ENCODE measurements at places on chromosomes 3 and 15. TPM values are rescaled to one million over a fixed set of nuclear protein-coding genes. Genes with fewer than 3 reads are reported as not detected.

ZBTB20 gene
- total RNA-seq, result 62.0 TPM

OIP5 gene
- 0.19 TPM for total RNA-seq

IL17RB gene
- 0.47 TPM for total RNA-seq

CD86 gene
- 3.6 TPM for total RNA-seq

SLC30A4 gene
- total RNA-seq, result 2.8 TPM

TMEM266 gene
- not detected for total RNA-seq

- no peak for DNase-seq
- no peaks in the 10 kb centered on the region for H3K27me3 ChIP-seq
- H3K27ac ChIP-seq, result peak overlapping the region; percentile 71
- peaks cover 94% of the 10 kb centered on the region for H3K4me1 ChIP-seq
- H3K4me3 ChIP-seq, result no peak overlapping the region
- no peaks in the 10 kb centered on the region for H3K36me3 ChIP-seq
Observed at GRCh38 chr15:22956257-22956977, 23.8 kb downstream of the CYFIP1 start.

GRCh38 chr3:149441642-149442041 is 32.9 kb upstream of the TM4SF4 start:
- H3K27ac ChIP-seq, result no peak overlapping the region
- DNase-seq, result no peak
- peaks cover 7% of the 10 kb centered on the region for H3K4me1 ChIP-seq
- H3K27me3 ChIP-seq, result no peaks in the 10 kb centered on the region
- H3K4me3 ChIP-seq, result no peak overlapping the region

- no peaks in the 10 kb centered on the region for H3K36me3 ChIP-seq
- H3K4me3 ChIP-seq, result no peak overlapping the region
- H3K27me3 ChIP-seq, result no peaks in the 10 kb centered on the region
- peaks cover 17% of the 10 kb centered on the region for H3K4me1 ChIP-seq
- no peak overlapping the region for H3K27ac ChIP-seq
- no peak for DNase-seq
Observed at GRCh38 chr3:134057654-134058110, 28.0 kb upstream of the SLCO2A1 start.

GRCh38 chr3:105830836-105831235 is 38.0 kb downstream of the CBLB start:
- no peak overlapping the region for H3K4me3 ChIP-seq
- peaks cover 91% of the 10 kb centered on the region for H3K4me1 ChIP-seq
- DNase-seq, result no peak
- H3K27me3 ChIP-seq, result no peaks in the 10 kb centered on the region

DNA sequence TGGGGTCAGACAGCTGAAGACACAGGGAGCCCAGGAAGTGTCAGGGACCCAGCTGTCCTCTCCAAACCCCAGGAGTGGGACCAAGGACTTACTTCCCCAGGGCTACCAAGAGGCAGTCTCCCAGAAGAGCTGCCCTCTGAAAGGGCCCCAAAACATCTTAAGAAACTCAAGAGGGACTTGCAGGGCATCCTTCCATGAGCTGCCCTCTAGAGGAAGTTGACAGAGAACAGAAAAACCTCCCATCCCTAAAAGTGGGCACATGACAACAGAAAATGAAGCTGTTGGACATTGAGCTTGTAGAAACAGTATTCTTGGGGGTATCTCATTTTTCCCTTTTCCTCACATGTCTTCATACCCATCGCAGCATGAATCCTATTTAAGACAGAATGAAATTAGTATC is 58.9 kb downstream of the MECOM start:
- no peaks in the 10 kb centered on the region for H3K4me1 ChIP-seq
- H3K4me3 ChIP-seq, result no peak overlapping the region
- H3K36me3 ChIP-seq, result no peaks in the 10 kb centered on the region

- H3K36me3 ChIP-seq, result no peaks in the 10 kb centered on the region
- no peak overlapping the region for H3K4me3 ChIP-seq
- H3K4me1 ChIP-seq, result peaks cover 29% of the 10 kb centered on the region
- no peaks in the 10 kb centered on the region for H3K27me3 ChIP-seq
Observed at GRCh38 chr3:177420651-177421480, 223.6 kb upstream of the TBL1XR1 start.

GRCh38 chr3:156668073-156668763 is 6.2 kb upstream of the TIPARP start:
- no peak for DNase-seq
- no peaks in the 10 kb centered on the region for H3K36me3 ChIP-seq
- H3K27me3 ChIP-seq, result no peaks in the 10 kb centered on the region
- H3K4me1 ChIP-seq, result peaks cover 8% of the 10 kb centered on the region
- H3K27ac ChIP-seq, result no peak overlapping the region
- H3K4me3 ChIP-seq, result no peak overlapping the region

DNA sequence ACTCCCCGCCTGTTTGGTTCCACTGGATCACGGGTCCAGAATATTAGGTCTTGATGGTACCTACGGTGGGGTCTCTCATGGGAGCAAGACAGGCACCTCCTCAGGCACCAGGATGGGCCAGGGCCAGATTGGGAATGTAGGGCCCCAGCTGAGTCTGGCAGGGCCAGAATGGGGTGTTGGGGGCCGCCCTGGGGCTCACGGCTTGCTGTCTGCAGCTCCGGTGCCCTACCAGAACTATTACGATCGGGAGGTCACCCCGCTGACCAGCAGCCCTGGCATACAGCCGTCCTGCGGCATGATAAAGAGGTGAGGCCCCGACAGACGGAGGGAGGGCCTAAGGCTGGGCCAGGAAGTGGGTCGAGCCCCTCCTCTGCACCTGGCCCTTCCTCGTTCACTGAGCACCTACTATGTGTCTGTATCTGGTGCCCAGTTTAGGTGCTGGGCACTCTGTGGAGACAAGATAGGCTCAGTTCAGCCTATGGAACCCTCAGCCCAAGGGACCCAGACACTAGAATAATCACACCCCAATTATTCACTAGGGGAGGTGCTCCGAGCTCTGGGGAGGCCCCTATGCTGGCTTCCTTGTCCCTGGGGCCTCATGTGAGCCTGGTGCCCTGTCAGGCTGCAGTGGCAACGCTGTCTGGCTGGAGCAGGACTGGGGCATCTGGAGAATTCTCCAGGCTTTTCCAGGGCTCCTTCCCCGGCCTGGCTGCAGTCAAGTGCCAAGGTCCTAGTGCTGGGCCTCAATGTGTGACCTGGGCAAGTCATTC is 37.9 kb downstream of the PSTPIP1 start:
- H3K27me3 ChIP-seq, result peaks cover 32% of the 10 kb centered on the region
- no peak for DNase-seq
- no peak overlapping the region for H3K27ac ChIP-seq
- H3K36me3 ChIP-seq, result no peaks in the 10 kb centered on the region

DNA sequence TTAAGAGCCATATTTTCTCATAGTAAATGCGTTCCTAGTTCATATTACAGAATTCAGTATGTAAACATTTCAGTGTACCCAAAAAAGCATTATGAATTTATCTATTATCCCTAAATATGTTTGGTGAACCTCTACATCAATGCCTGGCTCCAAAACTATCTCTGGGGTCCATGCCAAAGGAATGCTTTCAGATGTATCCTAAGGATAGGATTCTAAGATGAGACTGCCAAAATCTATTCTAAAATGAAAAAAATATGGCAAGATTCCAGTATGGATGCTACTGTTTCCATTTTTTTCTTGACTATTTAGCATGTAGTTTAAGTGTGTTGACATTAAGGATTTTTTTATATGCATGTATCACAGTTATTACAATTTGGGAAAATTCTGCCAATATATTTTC is 18.8 kb downstream of the EIF5A2 start:
- H3K27ac ChIP-seq, result no peak overlapping the region
- H3K4me1 ChIP-seq, result no peaks in the 10 kb centered on the region
- H3K27me3 ChIP-seq, result no peaks in the 10 kb centered on the region
- no peak for DNase-seq
- no peak overlapping the region for H3K4me3 ChIP-seq
- peaks cover 9% of the 10 kb centered on the region for H3K36me3 ChIP-seq

- no peaks in the 10 kb centered on the region for H3K27me3 ChIP-seq
- peaks cover 100% of the 10 kb centered on the region for H3K4me1 ChIP-seq
- no peaks in the 10 kb centered on the region for H3K36me3 ChIP-seq
- peak overlapping the region; percentile 93 for H3K27ac ChIP-seq
- peak overlapping the region; percentile 40 for H3K4me3 ChIP-seq
Observed at GRCh38 chr15:98727115-98728040, 79.0 kb downstream of the IGF1R start.

DNA sequence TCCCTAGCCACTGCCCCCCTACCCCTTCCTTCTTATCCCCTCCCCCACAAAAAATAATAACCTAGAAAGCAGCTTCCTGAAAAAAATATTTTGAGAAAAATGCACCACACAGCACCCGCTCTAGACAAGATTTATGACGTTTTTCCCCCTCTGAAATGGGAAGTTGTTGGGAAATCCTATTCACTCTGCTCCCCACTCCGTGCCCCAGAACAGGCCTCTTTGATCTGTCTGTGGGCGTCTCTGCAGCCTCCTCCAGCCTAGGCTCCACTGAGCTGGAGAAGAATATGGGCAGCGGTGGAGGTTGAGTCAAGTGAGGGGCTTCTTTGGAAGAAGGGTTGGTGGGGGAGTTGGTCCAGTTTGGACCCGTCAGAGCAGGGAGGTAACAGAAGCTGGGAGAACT is 28.5 kb upstream of the POLG start:
- no peaks in the 10 kb centered on the region for H3K36me3 ChIP-seq
- H3K4me1 ChIP-seq, result peaks cover 38% of the 10 kb centered on the region
- no peak for DNase-seq
- H3K27ac ChIP-seq, result no peak overlapping the region
- no peak overlapping the region for H3K4me3 ChIP-seq
